Activated CD4-positive, alpha-beta T cell treated with anti-CD3 and anti-CD28 coated beads, Interleukin-2, amount 50 U/mL, for 48 hours (primary cell): ENCODE measurements at places on chromosomes 11 and 22.

- DNase-seq: no peak
These were observed 30.1 kb downstream of the SESN3 start for GRCh38 chr11:95200781-95201457.

DNA sequence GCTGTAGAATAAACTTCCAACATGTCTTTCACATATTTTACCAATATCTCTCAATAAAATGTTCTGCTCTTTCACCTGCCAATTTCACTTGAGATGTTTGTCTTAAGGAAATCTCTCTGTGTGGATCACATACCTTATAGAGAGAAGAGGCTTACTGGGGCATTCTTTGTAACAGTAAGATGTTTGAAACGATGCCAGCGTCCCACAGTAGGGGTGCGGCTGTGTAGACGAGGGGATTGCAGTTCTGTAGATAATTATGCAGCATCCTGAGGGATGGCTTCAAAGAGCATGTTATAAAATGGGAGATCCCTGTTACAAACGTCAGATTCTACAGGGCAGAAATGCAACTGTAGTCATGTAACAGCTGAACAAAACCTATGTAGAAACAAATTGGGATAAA, 200.0 kb downstream of the TBC1D22A start:
- no peak for DNase-seq

GRCh38 chr11:78313181-78313795, 104.3 kb downstream of the GAB2 start:
- DNase-seq: no peak

DNA sequence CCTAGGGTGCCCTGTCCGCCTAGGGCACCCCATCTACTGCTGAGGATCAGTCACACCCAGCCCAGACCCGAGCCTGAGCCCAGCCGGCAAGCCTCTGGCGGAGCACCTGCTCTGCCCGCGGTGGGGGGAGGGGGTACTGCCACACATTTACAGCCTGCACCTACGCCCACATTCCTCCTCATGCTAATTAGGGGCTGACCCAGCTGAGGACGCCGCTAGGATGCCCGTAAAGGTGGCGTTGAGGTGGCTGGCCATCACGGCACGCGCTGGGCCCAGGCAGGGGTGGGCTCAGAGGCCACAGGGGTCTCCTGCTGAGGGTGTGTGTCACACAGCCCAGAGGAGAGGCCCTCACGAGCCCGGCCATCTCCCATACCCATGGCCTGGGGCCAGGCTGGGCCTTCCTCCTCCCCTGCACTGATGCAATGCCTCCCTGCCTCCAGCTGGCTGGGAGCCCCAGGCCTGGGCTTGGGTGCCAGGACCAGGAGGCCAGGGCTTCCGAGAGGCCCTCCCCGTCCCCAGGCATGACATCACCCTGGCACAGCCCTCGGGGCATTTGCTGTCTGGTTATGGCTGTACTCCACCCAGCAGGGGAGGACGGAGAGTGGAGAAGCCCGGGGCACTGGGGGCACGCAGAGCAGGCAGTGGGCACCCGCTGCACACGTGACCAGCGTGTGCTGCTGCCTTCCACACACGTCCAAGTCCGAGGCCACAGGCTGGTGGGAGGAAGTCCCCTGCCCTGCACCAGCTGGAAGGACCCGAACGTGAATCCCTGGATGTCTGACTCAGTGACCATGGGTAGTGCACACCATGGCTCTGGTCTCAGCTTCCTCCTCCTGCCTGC, 12.7 kb downstream of the DUSP8 start:
- DNase-seq: no peak

- no peak for DNase-seq
These were observed 179.2 kb downstream of the DBX1 start for GRCh38 chr11:19980957-19981669.

- no peak for DNase-seq
These were observed 6.4 kb downstream of the BATF2 start for GRCh38 chr11:64990222-64990923.

DNA sequence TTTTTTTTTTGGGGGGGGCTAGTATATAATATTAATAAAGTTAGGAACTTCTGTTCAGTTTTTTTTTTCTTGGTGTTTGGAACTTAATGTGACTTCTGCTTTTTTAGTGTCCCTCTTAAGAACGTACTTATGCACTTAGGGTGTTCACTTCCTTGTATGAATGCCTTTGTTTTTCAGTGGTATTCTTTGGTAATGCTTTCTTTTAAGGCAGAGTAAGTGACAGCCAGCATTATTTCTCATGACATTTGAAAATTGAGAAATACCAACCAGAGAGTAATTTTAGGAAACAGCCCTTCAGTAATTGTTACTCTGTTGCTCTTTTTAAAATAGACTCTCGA, 2.4 kb downstream of the GRK3 start:
- DNase-seq: no peak

GRCh38 chr11:111633756-111634362, 31.6 kb downstream of the SIK2 start:
- DNase-seq: no peak

GRCh38 chr22:17013396-17014100, 5.5 kb upstream of the GAB4 start:
- no peak for DNase-seq
